Stimulated activated CD4-positive, alpha-beta T cell treated with anti-CD3 and anti-CD28 coated beads, Interleukin-1b, Interleukin-23, amount 100 ng/mL, for 24 hours (primary cell): ENCODE measurements at places on chromosomes 3 and 15.
A peak's percentile ranks its signal among the peaks of the same experiment; 100 is the strongest.

DNA sequence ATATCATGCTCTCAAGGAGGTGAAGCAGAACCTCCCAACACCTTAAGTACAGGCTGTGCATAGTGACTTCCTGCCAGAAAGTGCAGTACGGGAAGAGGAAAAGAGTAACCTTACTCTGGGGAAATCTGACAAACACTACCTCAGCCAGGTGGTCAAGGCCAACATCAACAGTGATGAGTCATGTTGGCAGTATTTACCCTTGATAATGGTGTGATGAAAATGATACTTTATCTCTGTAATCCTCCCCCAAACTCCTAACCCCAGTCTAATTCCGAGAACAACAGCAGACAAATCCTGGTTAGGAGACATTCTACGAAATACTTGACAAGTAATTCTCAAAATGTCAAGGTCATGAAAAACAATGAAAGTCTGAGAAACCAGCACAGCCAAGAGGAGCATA lies 26.5 kb downstream of the ANKDD1A start:
- DNase-seq: no peak

- no peak for DNase-seq
These were observed 247.4 kb upstream of the RBMS3 start for GRCh38 chr3:29033511-29033910.

DNA sequence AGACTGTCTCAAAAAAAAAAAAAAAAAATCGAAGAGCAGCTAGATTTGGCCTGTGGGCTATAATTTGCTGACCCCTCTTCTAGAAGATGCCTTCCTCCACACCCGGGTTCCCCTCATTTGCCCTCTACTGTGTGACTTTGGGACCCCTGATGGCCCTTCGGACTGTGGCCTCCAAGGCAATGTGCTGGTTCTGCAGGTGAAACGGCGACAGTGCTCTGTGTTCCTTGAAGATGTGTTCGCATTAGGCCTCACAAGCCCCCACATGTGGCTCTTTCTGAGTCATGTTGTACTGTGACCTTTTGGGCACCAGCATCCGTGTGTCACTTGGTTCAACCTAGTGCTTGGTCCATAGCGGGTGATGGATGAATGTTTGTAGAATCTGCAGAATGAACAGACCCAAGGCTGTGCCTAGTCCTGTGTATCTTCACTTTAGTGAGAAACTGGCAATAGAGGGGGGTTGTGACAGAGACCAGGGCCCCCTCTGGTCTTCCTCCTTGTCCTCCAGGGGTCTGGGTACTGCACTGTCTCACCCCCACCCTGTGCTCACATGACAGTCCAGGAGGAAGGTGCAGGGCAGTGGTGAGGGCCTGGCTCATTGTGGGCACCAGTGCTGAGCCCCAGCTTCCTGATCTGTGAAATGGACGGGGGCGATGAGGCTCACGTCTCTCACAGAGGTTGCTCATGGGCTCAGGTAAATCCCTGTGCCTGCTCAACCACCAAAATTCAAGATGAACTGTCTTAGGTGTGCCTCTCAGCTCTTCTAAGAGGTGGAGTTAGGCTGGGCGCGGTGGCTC lies 22.7 kb downstream of the GOLGA6L2 start:
- DNase-seq: no peak

DNA sequence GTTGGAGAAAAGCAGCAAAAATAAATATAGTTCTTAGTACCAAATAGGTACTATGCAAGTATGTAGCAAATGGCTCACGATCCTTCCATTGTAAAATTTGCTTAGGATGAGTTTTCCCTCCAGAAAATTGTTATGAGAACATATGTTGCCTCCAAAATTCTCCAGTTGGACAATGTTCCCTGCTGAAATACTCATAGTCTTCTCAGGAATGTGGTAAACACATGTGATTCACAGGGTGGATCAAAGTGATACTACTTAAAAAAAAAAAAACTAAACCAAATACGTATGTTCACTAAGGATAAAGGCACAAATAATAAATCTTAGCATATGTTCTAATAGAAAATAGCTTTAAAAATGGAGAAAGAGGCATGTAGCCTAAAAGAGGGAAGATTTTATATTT lies 84.3 kb upstream of the ZNF385D start:
- DNase-seq: no peak

- DNase-seq: no peak
These were observed 48.7 kb downstream of the ETV5 start for GRCh38 chr3:186060222-186060621.

GRCh38 chr3:36372534-36372935 lies 7.8 kb upstream of the STAC start:
- DNase-seq: no peak

- no peak for DNase-seq
These were observed 53.9 kb downstream of the LINGO1 start for GRCh38 chr15:77578641-77579372.

DNA sequence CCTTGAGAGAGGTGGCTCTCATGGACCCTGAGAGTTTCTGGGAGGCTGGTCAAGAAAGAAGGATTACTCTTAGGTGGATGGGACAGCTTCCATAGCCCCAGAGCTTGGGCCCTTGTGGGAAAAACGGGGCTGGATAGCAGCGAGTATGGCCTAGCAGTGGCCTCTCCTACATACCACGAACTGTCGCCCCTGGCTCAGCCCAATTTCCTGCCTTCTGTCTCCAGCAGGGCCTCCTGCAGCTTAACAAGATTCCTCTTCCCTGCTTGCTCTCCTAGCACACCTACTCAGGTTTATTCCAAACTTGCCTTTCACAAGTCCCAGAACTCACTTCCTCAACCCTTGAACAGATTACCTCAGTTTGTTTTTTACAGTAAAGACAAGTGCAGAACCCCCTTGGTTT lies 139.7 kb upstream of the TPM1 start:
- DNase-seq: no peak

GRCh38 chr15:101437209-101437608 lies 52.3 kb downstream of the PCSK6 start:
- DNase-seq: no peak

GRCh38 chr3:127707851-127708411 lies 35.2 kb downstream of the ABTB1 start:
- no peak for DNase-seq

GRCh38 chr3:58866079-58866478 lies 183.7 kb downstream of the CFAP20DC start:
- no peak for DNase-seq

DNA sequence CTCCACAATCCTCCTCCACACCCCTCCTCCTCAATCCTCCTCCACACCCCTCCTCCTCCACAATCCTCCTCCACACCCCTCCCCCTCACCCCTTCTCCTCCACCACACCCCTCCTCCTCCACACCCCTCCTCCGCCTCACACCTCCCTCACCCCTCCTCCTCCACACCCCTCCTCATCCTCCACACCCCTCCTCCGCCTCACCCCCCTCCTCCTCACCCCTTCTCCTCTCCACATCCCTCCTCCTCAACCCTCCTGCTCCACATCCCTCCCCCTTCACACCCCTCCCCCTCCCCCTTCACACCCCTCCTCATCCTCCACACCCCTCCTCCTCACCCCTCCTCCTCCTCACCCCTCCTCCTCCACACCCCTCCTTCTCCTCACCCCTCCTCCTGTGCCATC lies 69.8 kb upstream of the BLM start:
- DNase-seq: no peak

- DNase-seq: no peak
These were observed 7.0 kb downstream of the HDGFL3 start for GRCh38 chr15:83200589-83200988.

- no peak for DNase-seq
These were observed 894.7 kb downstream of the OTOL1 start for GRCh38 chr3:162391301-162391700.

DNA sequence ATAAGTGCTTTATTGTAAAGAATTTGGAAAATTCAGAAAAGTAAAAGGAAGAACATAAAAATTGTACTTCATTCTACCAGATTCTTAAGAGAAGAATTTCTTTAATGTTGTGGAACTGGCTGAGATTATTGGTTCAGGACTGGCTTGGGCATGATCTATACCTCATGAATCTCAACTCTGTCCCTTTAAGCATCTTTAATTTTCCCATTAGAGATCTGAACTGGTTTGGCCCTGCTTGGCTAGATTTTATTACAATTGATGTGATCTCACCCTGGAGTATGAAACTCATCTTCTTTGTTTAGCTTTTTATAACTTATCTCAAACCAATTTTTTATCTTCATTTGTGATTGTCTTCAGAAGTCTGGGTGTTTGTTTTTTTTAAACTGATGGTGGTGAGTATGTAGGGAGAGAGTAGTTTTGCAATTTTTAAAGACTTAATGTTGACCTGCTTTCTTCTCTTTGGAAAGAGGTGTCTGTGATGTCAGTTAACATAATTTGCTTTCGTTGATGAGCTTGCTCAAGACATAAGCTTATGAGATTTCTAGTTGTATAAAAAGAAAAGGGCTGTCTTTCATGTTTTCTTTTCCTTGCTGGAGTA lies 61.9 kb downstream of the ZNF609 start:
- no peak for DNase-seq

- no peak for DNase-seq
These were observed 9.7 kb downstream of the RTP4 start for GRCh38 chr3:187377842-187378241.

GRCh38 chr3:88046766-88047165 lies 12.0 kb downstream of the CGGBP1 start:
- no peak for DNase-seq

DNA sequence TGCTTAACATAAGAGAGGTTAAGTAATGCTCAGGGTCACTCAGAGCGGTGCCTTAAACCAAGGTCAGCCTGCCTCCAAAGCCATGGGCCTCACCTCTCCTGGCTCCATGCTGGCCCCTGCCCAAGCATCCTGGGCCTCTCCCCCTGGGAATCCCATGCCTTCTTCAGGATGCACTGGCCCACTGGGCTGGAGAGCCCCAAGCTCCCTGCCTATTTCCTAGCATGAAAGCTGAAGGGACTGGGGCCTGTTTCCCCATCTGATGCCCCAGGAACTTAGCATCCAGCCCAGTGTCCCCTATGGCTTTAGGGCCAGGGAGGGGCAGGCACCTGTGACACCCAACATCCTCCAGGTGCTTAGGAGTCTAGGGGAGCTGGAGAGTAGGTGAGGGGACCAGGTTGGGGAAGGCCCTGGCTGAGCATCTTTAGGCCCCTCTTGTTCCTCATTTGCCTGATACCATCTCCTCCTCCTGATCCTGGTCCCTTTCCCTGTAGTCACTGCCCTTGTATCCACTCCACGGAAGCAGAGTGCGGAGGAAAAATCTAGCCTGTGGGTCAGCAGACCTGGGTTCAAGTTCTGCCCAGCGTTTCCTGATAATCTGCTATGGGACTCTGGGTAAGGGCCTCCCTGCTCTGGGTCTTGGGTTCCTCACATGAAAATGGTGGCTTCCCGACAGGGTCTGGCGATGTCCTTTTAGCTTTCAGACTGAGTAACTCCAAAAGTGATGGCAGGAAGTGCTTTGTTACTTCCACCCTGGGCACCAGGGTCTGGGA lies 28.6 kb downstream of the EHD4 start:
- DNase-seq: no peak

DNA sequence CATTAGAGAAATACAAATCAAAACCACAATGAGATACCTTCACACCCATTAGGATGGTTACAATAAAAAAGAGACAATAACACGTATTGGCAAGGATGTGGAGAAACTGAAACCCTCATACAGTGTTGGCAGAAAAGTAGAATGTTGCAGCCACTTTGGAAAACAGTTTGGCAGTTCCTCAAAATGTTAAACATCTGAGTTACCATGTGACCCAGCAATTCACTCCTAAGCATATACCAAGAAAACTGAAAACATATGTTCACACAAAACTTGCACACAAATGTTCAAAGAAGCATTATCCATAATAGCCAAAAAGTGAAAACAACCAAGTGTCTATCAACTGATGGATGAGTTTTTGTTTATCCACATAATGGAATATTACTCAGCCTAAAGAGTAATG lies 166.9 kb upstream of the FAM3D start:
- no peak for DNase-seq

DNA sequence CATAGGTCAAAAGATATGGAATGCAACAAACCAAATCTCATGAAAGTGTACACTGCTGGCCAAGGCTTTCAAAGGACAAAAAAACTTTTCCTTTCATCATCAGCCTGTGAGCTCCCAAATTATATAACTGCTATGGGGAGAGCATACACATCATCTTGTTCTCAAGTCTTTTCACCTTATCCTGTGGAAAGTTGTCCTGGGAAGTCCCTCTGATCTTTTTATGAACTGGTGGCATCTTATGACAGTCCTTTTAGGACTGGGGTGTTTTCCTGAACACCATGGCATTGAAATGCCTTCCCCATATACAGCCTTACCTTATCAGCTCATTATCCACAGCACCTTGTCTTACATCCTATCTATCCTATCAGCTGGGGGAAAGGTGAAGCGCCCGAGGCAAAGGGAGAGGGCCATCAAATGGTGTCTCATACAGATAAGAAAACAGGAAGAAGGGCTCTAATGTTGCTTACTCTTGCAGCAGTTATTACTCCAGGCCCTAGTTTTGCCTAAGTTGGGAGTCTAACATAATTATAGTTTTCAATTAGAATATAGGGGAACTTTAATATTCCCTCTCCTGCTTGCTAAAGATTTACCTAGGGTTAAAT lies 61.5 kb upstream of the GOLIM4 start:
- DNase-seq: no peak

- DNase-seq: no peak
These were observed 787 bp downstream of the TRPM1 start for GRCh38 chr15:31100738-31101137.

- no peak for DNase-seq
These were observed 455.6 kb upstream of the PROK2 start for GRCh38 chr3:72240531-72240930.

DNA sequence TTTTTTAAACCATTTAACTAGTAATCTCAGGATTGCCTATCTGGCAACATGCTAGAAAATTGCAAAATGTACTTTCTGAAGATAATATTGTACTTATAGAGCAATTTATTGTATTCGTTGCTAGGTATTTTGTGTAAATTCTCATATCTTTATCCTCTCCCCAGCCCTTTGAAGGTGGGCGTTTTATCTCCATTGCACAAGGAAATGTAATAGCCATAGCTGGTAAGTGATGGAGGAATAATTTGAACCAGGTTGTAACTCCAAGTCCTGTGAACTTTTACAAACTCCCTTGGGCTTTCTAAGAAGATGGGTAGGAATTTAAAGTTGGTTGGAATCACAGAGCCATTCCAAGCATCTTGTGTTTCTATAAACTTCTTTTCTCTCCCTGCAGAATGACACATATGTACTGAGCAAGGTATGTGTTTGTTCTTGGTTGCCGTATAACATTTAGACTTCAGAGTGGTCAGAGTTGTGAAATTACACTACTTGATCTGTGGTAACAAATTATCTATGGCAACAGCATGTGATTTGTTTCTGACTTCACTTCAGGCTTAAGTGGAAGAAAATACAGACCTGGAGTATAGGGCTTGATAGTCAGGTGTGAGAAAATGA lies 170.9 kb downstream of the AKAP13 start:
- no peak for DNase-seq

DNA sequence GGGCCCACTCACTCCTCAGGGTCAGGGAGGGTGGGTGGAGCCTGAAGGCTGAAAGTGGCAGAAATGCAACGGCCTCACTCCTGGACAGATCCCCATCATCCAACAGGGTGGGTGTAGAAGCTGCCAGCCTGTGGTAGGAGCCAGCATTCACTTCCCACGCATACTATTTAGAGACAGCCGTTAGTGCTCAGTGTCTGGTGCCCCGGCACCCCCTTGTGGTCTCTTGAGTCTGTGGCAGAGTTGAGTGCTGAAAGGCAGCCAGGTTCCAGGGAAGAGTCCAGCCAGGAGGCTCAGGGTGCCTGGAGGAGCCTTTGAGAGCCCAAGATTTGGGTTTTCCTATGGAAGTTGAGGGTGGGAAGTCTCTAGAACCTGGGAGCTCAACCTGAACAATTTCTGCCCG lies 2.1 kb upstream of the GNAT1 start:
- peak; percentile 26 for DNase-seq
